ENCODE measurements at places on chromosomes 3 and 15.

DNA sequence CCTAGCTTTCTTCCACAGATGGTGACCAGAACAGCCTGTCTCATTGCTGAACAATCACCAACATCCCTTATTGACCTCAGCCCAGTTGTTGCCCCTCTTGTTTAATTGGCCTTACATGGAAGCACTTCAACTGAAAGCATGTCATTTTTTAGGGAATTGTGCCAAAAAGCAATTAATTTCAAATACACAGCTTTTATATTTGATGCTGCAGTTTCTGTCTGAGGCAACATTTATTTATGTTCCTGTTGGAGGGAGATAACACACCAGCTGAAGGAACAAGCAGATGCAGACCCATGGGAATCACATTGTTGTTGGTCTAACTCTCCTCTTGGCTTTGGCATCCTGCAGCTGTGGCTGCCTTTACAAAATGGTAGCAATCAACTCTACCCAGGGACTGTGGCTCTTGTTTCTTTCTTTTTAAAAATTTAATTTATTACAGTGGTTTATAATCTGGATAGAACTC is 498.1 kb upstream of the RGMA start:
- DNase-seq, result no peak

DNA sequence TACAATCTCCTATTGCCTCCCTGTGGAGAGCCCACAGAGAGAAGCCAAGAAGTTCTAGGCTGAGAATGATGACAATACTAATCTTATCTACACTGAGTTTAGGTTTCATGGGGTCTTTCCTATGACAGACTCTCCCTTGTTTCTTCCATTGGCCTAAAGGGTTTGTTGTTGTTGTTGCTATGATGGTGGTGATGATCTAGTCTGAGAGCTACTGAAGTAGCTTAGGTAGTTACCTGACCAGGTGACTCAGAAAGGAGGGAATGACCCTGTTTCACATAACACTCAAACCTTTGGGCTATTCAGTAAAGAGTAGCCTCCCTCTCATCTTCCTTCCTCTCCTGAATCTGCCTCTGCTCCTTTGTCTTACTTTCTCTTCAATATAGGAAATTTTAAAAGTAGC is 170.2 kb downstream of the GMNC start:
- no peak for DNase-seq

DNA sequence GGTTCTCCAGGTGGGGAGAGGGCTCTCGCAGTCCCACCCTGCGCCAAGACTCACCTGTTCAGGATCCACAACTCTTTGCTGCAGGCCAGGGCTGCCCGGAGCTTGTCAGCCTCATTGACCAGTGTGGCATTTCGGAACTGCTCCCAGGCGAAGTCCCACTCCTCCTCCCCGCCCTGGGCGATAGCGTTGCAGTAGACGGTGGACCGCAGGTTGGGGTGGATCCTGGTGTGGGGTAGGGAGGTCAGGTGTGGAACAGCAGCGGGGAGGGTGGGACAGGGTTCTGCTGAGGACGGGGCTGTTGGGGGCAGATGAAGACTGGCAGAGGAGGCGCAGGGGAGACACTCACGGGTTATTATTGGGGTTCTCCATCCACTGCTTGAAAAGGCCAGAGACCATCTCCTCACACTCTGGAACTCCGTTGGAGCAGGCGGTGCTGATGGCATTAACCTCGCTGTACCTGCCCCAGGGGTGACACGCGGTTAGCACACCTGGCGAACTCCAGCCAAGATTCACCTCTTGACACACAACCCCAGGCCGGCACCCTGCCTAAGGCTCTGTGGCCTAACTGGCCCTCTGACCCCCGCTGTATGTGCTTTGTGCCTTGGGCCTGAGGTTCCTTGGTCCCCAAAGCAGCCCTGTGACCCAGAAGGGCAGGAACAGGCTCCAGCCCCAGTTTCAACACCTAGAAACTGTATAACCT is 16.1 kb downstream of the MESP2 start:
- no peak for DNase-seq

- no peak for DNase-seq
These were observed at the start of gene FAM240A for GRCh38 chr3:46612324-46612723. FAM240A (plus strand) TSS chr3:46612525; CDS start chr3:46612684, 159 bp downstream.

DNA sequence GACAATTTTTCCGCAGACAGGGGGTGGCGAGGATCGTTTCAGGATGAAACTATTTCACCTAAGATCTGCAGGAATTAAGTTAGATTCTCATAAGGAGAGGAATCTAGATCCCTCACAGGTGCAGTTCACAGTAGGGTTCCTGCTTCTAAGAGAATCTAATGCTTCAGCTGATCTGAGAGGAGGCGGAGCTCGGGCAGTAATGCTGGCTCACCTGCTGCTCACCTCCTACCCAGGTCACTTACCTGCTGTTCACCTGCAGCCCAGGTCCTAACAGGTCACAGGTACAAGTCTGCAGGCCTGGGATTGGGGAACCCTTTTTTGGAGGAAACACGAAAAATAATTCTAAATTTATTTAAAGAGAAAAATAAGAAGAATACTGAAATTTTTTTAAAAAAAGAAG is 406.8 kb downstream of the MCTP2 start:
- no peak for DNase-seq

GRCh38 chr3:42653560-42654330 is at the start of gene ZBTB47:
ZBTB47 (plus strand) TSS chr3:42653697; CDS start chr3:42658356, 4,659 bp downstream.
- peak; percentile 88 for DNase-seq

DNA sequence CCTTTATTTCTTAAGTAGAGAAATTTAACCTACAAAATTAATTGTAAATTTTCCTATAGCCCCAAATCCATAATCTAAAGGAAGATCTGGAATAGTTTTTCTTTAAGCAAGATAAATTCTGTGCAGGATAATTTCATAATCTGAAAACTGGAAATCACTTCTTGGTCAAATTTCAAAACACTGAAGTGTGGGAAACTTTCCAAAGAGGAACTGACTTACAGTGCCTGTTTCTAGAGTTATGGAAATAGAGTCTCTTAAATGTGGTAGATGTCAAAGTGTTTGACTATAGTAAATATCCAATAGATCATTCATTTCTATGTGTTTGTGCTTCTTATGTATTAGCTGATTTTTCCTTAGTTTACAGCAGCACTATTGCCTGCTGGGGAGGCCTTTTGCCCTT is 1.6 kb upstream of the P2RY13 start:
- DNase-seq, result no peak

DNA sequence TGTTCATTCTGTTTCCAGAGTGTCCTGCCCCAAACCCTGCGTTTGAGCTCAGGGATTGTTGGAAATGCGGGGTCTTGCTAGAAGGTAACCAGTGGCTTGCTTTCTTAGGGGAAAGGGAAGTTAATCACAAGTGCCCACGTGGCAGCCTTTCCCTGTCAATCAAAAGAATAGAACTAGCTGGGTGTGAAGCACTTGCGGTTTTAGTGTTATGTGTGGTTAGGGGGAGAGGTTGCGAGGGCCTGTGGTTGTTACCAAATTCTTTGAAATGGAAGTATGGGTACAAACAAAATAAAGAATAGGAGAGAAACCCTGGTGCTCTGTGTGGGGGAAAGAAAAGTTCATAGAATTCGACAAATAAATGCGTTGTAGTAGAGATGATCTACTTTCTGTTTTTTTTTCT is 67.6 kb downstream of the FNDC3B start:
- peak; percentile 72 for DNase-seq

GRCh38 chr15:56568466-56569167 is 103.7 kb upstream of the MNS1 start:
- DNase-seq, result no peak

- DNase-seq, result no peak
These were observed 65.7 kb downstream of the TJP1 start for GRCh38 chr15:29756358-29757267.

DNA sequence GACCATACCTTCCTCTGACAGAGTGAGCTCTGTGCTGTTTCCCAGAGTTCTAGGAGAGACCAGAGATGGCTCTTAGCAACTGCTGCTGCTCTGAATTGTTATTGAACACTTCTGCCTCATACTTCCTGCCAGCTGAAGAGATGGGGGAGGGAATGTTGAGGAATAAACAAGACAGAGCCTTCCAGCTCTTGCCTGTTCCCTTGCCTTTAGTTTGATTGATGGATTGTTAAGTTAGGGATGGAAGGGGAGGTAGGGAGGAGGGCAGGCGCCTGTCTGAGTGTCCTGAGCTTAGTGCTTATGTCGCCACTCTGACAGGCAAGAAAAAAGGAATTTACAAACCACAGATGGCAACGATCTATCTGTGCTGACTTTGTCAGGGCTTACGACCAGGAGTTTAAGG is 42.8 kb downstream of the ZNF609 start:
- DNase-seq, result no peak

GRCh38 chr15:48281674-48282073 is 49.6 kb upstream of the DUT start:
- DNase-seq, result no peak

DNA sequence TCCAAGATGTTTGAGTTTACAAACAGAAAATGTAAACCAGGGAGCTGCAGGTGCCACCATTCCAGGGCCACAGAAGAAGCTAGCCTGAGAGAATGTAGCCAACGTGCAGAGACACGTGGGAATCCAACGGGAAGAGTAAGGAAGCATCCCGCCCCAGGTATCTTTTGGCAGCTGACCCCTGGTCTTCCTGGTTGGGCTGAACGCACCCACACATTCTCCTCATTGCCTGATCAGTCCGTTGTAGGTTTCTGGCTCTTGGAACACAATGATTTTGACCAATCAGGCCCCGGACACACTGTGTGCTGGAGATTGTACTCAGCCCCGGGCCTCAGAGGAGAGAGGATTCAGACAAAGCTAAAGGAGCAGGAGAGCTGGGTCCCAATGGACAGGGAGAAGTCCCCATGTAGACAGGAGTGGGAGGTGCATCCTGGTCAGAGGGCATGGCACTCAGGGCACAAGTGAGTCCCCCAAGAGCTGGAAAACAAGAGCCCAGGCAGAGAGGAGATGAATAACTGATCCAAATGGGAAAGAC is 102.3 kb downstream of the TPRA1 start:
- DNase-seq, result no peak

DNA sequence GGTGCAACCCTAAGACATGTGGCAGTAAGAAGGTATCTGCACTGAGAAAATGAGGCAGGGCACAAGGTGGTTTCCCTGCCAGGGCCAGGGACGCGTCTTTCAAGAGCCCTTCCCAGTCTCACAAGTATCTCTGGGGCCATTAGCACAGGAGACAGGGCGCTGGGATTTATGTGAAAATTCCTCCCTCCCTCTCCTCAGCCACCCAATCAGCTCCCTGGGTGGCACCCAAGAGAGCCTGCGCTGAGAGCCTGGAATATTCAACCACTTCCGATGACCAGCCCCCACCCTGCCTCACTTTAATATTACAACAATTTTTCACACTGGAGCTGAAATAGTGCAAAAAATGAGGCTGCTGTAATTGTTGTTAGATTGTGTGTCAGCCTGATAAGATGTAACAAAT is 26.1 kb downstream of the SEC61A1 start:
- DNase-seq, result peak; percentile 23

DNA sequence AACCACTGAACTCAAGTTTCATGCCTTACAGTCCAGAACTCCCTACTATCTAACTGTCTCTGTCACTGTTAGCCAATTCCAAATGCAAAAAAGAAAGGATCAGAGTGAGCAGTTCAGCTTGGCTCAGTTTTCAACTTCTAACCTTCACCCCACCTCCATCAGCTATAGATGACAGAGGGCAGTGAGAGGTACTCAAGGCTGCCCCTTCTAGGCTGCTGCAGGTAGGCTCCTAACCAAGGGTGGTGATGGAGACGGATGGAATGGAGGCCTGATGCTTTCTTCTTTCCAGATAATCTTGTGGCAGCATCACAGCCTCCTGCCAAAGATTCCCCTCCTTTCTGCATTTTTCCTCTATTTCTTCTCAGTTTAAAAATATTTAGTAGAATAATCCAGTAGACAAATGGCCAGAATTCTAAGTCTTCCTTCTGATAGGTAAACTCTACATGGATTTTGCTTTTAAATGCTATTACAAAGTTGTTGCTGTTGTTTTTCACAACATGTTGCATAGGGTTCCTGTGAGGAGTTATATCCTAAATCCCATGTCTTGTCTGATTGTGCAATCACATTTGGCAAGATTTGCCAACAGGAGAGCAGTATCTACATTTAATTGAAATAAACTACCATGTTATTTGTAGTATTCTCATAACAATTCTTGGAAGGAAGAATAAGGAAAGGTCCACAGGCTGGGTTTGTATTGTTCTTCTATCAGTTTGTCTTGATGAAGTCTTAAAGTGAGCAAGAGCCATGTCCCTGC is 301.6 kb upstream of the TRIM42 start:
- no peak for DNase-seq

DNA sequence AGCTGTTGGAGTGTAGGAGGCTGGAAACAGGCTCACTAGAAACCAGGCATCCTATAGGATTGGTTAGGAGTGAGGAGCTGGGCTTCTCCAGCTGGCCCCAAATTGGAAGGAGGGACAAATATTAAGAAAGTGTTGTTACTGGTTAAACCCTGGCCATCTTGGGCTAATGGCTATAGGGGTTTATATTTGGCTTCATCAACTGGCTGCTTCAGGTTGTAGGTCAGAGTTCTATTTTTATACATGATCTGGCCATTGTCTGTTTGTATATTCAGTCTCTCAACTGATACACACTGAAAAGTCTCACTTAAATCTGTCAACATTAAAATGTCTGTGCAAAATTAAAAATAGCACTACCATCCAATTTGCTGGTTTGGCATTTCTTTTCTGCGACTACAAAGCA is 70.2 kb upstream of the ARRDC4 start:
- no peak for DNase-seq

GRCh38 chr15:65132878-65133547 is 595 bp downstream of the PDCD7 start:
- DNase-seq, result peak; percentile 85

GRCh38 chr15:39396979-39397615 is 183.8 kb upstream of the THBS1 start:
- no peak for DNase-seq

DNA sequence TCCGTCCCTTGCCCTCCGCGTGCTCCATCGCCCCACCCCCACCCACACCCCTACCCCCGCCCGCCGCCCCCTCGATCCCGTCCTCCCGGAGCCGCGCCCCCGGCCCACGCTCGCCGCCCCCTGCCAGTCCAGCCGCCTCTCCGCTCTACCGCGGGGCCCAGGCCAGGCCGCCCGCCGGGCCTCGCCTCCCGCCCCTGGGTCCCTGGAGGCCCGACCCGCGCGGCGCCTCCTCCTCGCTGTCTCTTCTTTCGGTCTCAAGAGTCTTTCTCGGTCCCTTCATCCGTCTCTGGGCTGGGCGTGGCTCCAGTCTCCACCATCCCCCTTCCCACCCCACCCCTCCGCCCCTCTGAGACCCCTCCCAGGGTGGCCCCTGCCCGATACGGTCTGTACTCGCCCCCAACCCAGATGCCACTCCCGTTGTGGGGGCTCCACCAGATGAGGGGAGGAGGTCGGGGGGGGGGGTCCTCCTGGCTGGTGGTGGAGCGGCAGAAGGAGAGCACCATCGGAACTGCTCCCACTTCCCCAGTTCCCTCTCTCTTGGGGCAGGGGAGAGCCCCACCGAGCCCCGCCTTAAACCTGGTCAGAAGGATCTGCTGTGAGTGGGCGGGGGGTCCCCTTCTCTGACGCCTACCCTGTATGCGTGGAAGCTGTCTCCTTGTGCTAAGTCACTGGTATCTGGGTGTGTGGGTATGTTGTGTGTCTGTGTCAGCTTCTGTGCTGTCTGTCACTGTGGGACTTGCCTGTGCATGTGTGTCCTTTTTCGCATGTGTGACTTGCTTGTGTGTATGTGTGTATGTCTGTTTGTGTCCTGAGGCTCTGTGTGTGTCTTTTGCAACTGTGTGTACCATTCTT is 1.0 kb downstream of the PRKCD start:
- peak; percentile 76 for DNase-seq

GRCh38 chr3:20776692-20777091 is 590.7 kb upstream of the SGO1 start:
- no peak for DNase-seq

All from upper lobe of right lung (tissue), 1 donor.